ENCODE measurements at places on chromosomes 5 and 9.

DNA sequence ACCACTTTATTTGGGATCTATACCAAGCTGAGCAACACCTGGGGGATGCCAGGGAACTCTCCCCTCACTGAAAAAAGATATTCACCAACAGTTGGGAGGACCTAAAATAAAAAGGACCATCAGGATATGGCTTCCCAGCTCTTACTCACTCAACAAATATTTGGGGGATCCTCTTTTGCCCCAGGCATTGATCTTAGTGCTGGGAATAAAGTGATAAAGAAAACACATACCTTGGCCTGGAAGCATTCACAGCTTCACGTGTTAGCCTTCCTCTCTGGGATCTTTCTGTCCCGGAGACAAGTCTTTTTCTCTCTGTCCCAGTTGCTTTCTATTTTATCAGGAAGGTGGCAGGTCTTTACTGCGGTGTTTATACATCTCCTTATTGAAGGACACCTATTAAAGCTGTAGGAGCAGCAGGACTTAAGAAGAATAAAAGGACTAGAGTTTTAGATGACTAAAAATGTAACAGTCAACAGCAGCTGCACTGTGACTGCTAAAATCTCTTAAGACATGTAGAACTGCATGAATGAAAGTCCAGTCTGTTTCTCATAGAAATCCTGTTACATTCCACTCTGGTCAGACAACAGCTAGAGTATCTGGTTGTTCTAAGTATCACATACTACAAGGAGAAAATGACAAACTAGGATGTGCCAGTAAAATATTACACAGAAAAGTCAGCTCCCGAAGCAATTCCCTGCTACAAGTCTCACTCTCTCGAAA is 90.0 kb upstream of the ITGA2 start:
- DNase-seq = no peak

DNA sequence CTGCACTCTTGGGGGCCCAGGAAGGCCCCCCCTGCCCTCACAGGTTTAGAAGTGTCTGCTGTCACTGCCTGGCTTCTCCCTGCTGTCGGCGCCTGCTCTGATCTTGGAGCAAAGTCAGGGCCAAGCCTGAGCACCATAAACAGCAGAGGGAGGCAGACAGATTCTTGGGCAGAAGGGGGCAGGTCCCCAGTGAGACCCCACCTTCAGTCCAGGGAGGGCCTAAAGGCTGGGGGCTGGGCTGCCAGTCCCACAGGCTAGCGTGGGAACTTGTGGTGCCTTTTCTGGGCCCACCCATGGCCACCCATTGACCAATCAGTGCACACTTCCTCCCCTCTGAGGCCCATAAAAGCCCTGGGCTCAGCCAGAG is 124.0 kb downstream of the OLFM1 start:
- no peak for DNase-seq

DNA sequence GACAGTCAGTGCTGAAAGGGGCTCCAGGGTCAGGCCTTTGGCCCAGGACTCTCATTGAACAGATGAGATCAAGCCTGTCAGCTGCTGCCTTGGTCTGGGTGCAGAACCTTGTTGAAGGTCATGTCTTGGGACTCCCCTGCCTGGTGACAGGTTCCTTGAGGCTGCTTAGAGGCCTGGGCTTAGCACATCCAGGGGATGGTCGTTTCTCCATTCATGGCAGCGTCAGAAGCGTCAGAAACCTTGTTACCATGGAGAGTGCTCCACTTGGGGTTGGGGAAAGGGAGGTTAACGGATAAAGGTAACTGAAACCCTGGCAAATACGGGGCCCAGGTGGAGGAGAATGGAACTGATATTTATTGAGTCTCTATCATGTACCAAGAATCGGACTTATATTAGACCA is 8.8 kb downstream of the ARPC5L start:
- no peak for DNase-seq

GRCh38 chr5:90488791-90489190 is 14.1 kb downstream of the POLR3G start:
- no peak for DNase-seq

GRCh38 chr9:97419309-97419867 is 7.5 kb downstream of the TDRD7 start:
- DNase-seq = no peak

- no peak for DNase-seq
Observed at GRCh38 chr9:133529457-133529856, 4.7 kb upstream of the MYMK start.

GRCh38 chr5:35436400-35437057 is 181.1 kb upstream of the SPEF2 start:
- DNase-seq = no peak

DNA sequence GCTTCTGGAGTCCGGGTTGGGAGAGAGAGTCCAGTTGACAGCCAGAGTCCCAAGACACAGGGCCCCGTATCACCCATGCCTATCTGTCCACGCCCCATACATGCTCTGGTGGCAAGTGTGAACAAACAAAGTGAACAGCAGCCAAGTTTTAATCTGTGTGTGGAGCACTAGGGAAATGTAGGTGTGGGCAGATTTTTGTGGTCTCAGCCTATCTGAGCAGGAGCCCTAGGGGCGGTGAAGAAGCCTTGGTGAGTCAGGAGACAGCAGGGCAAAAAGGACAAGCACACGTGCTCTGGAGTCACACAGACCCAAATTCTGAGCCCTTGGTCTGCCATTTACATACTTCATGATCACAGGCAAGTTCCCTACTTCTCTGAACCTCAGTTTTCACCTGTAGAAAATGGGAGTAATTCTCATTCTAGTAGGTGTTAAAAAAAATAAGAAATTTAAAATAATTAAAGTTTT is 23.2 kb downstream of the EGR1 start:
- DNase-seq = no peak

DNA sequence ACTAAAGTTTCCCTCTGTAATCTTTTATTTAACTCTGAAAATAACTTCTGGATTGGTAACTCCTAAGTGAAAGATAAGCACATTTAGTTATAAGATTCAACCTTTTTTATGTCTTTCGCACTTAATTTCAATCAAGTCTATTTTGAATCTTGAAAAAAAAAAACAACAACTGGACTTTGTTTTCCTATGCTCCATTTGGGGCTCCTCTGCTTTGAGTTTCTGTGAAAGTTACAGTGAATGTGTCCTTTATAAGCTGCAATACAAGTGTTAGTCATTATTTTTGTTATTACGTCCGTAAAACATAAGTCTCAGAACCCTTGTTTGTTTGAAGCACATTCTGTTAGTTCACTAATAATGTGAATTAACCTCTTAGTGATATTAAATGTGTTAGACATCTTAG is 276.8 kb downstream of the ADAMTS6 start:
- DNase-seq = no peak

- DNase-seq = no peak
Observed at GRCh38 chr9:5799314-5799713, 33.6 kb downstream of the ERMP1 start.

GRCh38 chr9:12972608-12973589 is 198.1 kb downstream of the LURAP1L start:
- no peak for DNase-seq

DNA sequence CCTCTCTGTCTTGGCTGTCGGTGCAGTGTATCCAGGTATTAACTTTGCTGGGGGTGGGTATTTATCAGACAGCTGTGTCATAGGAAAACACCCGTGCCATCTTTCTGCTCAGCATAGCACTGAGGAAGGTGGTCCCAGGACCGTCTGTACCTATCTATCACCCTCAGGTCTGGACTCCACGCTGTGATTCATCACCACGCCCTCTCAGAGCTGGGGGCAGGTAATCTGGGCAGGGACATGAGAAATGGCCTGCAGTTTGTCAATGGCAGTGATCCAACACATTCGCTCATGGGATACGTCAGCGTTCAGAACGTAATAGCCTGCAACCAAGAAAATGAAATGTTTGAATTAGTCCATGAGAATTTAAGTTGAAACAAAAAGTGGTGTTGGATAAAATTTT is 151.6 kb upstream of the MAP1B start:
- DNase-seq = no peak

DNA sequence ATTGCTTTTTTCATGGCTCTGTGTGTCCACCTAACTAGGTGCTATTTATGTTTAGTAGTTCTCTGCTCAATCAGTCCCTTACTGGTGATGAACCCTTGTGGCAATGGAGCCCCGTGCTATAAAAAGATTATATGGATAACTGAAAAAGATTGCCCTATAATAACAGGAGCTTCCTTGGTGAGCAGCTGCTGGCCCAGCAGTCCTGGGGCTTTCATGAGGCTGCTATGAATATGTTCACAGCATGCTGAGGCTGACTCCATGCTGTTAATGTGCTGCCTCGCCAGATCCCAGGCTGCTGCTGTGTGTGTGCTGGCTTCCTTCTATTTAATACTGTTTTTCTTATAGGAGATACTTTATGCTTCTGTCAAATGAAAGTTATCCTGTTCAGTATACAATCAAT is 357.5 kb downstream of the TAF11L14 start:
- no peak for DNase-seq

GRCh38 chr5:74767579-74767913 is 497 bp downstream of the NSA2 start:
- DNase-seq = no peak

DNA sequence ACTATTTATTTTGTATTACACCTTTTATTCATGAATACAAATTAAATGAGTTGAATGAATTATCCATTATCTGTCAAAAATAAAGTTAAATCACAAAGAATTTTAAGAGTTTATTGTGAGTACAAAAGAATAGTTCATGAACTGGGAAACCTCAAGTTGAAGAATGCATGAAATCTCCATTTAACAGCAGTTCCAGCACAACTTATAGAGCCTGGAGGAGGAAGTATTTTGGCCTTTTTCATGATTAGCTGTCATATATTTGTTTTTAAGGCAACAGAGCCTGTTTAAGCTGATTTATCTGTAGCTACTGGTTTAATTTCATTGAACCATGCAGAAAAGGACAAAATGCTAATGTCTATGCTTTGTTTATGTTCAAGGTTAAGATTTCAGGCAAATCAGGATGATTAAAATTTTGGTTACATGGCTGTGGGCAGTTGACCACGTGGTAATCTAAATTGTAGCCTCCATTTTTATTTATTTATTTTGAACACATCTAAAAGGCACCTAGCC is 12.2 kb downstream of the SPINK1 start:
- no peak for DNase-seq

GRCh38 chr9:116361547-116361946 is 208.0 kb downstream of the PAPPA start:
- DNase-seq = no peak

DNA sequence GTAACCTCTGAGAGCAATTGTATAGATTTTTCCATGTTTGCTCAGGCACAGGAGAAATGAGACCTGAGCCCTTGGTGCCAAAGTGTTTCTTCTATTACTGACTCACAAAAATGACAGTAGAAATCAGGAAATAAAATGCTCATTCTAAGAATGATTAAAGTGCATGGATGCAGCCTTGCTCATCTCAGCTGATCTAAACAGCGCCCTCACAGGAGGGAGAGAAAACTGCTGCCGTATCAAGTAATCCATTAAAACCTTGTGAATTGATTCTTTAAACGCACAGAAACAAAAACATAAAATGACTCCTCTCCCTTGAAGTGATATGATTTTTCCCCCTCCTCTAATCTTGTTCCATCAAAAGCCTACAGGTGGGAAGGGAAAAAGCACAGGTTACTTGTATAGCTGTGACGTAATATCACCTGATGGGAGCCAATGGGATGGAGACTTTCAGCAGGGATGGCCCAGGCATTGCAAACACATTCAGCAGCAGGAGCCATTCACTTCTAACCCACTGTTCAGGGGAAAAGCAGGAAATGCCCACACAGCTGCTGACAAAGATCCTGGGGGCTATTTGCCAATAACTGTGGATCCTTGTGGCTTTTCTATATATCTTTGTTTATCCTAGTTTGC is 76.7 kb downstream of the PLCXD3 start:
- DNase-seq = no peak

DNA sequence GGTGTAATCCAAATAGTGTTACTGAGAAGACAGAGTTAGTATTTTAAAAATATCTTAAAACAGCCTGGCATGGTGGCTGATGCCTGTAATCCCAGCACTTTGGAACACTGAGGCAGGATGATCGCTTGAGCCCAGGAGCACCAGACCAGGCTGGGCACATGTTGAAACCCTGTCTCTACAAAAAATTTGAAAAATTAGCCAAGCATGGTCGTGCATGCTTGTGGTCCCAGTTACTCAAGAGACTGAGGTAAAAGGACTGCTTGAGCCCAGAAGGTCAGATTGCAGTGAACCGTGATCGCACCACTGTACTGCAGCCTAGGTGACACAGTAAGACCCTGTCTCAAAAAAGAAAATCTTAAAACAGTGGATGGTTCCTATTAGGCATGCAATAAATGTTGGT is 12.4 kb downstream of the IFNA1 start:
- DNase-seq = no peak

All from CD4-positive, alpha-beta T cell treated with Interleukin-15 for 1 hour (primary cell).